Muscle of back (tissue), 13 donors: ENCODE measurements at places on chromosomes 5 and 9. TPM values are rescaled to one million over a fixed set of nuclear protein-coding genes. Genes with fewer than 3 reads are reported as not detected.

UGT3A1 gene
- 47.3 TPM for polyA plus RNA-seq

MRPL36 gene
- 27.6 TPM for polyA plus RNA-seq

AJM1 gene
- 1.6 TPM for polyA plus RNA-seq

KLF4 gene
- polyA plus RNA-seq: 40.0 TPM

HMCN2 gene
- 15.9 TPM for polyA plus RNA-seq

CCDC180 gene
- 12.5 TPM for polyA plus RNA-seq

PCDHB8 gene
- polyA plus RNA-seq: 1.2 TPM

EDIL3 gene
- polyA plus RNA-seq: 11.4 TPM

NUDT12 gene
- polyA plus RNA-seq: 13.6 TPM

HACD4 gene
- polyA plus RNA-seq: 1.6 TPM

SPINK6 gene
- not detected for polyA plus RNA-seq

NEUROG1 gene
- polyA plus RNA-seq: not detected

SPATA31D4 gene
- not detected for polyA plus RNA-seq
